ENCODE measurements at places on chromosomes 1 and 21. TPM values are rescaled to one million over a fixed set of nuclear protein-coding genes. Genes with fewer than 3 reads are reported as not detected.

Gene PLA2G2F
- total RNA-seq, result not detected

GRCh38 chr1:208276757-208277435, 32.7 kb upstream of the PLXNA2 start:
- no peaks in the 10 kb centered on the region for H3K4me1 ChIP-seq
- 0 out of 2 replicates have a peak, but pooled peaks cover 8% of the 10 kb centered on the region for H3K27me3 ChIP-seq

Gene DRAXIN
- total RNA-seq, result 7.1 TPM

Gene MX2
- not detected for total RNA-seq

DNA sequence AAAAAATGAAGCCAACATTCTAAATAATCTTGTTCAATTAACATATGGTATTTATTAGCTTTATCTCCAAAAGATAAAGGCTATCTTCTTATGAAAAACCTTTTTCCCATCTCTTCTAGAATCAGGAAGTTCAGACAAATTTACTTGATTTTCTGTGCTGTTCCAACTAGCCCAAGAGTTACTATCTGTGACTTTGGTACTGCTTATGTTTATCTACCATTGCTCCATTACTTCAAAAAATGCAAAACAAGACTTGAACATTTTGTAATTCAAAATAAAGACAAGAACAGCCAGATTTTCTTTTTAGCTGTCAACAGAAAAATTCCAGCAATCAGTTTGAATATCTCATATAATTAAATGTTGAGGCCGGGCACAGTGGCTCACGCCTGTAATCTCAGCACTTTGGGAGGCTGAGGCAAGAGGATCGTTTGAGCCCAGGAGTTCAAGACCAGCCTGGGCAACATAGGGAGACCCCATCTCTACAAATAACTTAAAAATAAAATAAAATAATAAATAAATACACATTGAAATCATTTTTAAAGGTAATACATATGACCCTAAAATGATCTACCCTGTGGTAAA, 188.5 kb downstream of the LTN1 start:
- no peaks in the 10 kb centered on the region for H3K27me3 ChIP-seq
- no peak overlapping the region for H3K27ac ChIP-seq
- H3K4me3 ChIP-seq, result no peak overlapping the region
- DNase-seq, result no peak
- no peaks in the 10 kb centered on the region for H3K4me1 ChIP-seq

DNA sequence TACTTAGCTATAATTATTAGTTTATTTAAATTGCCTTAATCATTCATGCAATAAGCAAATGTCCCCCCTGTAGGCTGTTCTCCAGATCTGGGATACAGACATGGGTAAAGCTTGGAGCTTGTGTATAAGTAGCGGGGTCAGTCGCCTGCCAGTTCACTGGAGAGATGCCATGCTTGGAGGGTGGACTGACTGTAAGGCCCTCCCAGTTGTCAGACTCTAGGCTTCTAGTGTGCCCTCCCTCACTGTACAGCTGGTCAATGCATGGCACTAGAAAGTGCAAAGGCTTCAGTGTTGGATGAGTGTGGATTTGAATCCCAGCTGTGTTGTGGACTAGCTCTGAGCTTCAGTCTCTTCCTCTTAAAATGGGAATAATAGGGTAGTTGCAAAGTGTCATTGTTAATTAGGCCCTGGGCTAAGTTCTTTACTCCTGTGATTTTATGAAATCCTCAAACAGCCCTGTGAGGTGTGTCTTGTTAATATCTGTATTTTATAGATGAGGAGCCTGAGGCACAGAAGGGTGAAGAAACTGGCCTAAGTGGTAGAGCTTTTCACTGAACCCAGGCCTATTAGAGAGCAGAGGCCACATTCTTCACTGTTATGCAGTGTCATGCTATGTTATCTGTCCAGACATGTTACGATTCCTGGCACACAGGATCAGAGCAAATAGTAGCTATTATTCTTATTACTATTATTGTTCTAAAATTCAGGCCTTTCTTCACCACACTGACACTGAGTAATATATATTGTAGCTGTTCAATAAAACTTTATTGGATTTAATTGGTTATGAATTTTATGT, 85.9 kb downstream of the ROR1 start:
- no peaks in the 10 kb centered on the region for H3K36me3 ChIP-seq
- H3K27ac ChIP-seq, result no peak overlapping the region
- no peaks in the 10 kb centered on the region for H3K27me3 ChIP-seq
- no peak for DNase-seq
- H3K4me3 ChIP-seq, result no peak overlapping the region

DNA sequence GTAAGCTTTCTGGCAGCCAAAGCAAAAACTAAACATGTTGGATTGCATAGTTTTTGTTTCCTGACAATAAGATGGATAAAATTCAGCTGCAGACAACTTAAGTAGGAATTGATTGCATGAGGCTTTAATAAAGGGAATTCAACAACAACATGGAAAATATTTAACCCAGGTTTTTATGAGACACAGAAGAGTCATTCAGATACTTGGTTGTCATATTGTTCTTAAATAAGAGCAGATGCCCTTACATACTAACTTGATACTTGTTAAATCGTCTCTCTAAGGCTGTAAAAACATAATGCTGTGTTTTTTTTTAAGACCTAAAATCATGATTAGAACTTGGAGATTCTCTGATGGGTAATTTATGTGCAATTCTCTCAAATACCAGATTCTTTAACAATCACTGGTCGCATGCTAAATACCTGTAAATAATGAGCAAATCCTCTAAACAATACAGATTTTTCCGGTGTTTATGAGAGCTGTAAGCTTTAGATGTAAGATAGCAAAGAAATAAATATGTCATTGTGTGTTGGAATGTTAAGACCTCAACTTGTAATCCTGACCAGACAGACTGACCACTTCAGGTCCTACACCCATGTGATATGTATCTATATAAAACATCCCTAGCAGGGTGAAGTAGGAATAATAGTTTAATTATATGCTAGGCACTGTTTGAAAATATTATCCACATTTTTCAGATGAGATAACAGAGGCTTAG, 37.8 kb upstream of the CD34 start:
- DNase-seq, result no peak
- H3K36me3 ChIP-seq, result no peaks in the 10 kb centered on the region
- H3K27me3 ChIP-seq, result no peaks in the 10 kb centered on the region
- H3K4me1 ChIP-seq, result 0 out of 2 replicates have a peak, but pooled peaks cover 4% of the 10 kb centered on the region
- H3K27ac ChIP-seq, result no peak overlapping the region
- no peak overlapping the region for H3K4me3 ChIP-seq

DNA sequence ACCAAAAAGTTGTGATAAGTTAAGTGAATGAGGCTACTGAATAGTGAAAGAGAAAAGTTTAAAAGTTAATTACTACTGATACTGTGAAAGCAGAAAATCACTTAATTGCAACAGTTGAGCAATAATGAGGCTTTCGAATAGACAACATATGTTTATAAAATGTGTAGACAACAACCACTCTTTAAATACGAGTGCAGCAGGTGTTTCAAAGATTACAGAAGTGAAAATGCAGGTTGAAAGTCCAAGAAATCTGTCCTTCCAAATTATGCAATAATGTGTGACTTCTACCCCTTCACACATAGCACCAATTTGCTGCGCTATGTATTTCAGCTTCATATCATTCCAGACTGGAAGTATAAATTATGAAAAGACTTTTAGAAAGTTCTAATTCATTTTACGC, 213.0 kb downstream of the COL24A1 start:
- H3K4me3 ChIP-seq, result no peak overlapping the region
- no peaks in the 10 kb centered on the region for H3K4me1 ChIP-seq
- no peaks in the 10 kb centered on the region for H3K36me3 ChIP-seq
- DNase-seq, result no peak
- H3K27ac ChIP-seq, result no peak overlapping the region

DNA sequence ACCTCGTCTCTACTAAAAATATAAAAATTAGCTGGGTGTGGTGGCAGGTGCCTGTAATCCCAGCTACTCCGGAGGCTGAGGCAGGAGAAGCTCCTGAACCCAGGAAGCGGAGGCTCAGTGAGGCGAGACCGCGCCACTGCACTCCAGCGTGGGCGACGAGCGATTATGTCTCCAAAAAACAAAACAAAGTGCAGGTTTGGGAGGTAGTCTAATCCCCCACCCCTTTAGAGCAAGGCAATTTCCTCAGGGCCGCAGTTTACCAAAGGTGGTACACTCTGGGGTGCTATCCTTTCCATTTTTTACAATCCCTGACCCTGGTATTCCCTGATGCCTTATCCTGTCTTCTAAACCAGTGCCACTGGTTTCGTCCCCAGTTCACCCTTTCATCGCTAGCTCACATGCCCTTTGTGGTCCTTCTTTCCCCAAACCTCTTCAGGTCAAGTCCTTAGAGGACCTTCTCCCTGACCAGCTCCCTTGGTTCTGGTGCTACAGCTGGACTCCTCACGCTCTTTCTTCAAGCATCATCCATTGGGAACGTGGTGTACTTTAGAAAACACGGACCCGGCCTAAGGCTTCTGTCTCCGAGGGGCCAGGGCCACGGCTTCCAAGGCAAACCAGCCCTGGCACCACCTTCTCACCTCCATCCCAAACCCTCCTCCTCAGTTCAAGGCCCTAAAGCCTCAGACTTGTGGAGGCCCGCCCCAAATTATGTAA, 873 bp downstream of the IFT25 start:
- peaks cover 9% of the 10 kb centered on the region for H3K36me3 ChIP-seq

DNA sequence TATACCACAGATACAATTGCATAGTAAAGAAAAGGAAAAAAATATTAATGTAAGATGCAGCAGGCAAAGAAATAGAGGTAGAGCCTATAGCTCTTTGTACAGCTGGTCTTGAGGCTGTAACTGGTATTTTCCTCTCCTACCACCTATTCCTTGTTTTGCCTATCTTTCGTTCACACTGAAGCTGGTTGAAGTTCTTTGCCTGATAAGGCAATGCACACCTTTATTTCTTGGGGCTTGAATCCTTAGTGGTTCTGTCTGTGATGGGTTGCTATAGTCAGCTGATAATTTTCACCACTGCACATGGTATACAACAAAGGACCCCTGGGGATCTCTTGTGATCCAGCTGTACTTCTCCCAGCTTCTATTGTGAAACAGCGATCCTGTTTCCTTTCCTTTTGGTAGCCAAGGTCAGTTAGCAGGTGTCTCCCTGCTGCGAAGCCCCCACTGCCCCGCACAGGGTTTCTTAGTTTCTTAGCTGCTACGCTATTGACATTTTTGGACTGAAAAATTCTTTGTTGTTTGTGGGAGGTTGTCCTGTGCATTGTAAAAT, 9.9 kb upstream of the TSNAX start:
- no peak overlapping the region for H3K4me3 ChIP-seq
- no peaks in the 10 kb centered on the region for H3K36me3 ChIP-seq
- H3K27me3 ChIP-seq, result no peaks in the 10 kb centered on the region

- no peak overlapping the region for H3K4me3 ChIP-seq
- DNase-seq, result no peak
- H3K27me3 ChIP-seq, result peaks cover 3% of the 10 kb centered on the region
- no peaks in the 10 kb centered on the region for H3K4me1 ChIP-seq
Measured at GRCh38 chr1:109721042-109721441, 9.0 kb downstream of the GSTM5 start.

Gene COL9A2
- total RNA-seq, result 5.2 TPM

GRCh38 chr1:174769961-174770549, 229.7 kb upstream of the CACYBP start:
- no peaks in the 10 kb centered on the region for H3K4me1 ChIP-seq
- no peak for DNase-seq
- H3K27ac ChIP-seq, result no peak overlapping the region
- H3K36me3 ChIP-seq, result no peaks in the 10 kb centered on the region
- H3K4me3 ChIP-seq, result no peak overlapping the region
- H3K27me3 ChIP-seq, result no peaks in the 10 kb centered on the region

DNA sequence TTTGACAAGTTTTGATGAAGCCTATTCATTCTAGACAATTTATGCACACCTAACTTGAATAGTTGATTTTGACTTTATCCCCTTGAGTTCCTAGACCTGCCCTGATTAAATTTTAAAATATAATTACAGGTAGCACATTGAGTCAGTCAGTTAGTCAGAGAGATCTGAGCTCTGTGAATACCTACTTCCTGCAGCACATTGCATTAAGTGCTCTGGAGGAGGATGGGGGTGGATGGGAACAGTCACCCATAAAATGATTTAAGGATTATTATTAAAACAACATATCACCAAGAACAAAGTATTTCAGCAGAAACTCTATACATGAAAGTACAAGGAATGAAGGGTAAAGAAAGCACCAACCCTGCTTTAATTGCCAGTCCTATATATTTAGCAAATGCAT, 11.8 kb upstream of the RPF1 start:
- H3K36me3 ChIP-seq, result no peaks in the 10 kb centered on the region
- no peak overlapping the region for H3K27ac ChIP-seq
- H3K4me1 ChIP-seq, result no peaks in the 10 kb centered on the region

- no peak overlapping the region for H3K4me3 ChIP-seq
- H3K4me1 ChIP-seq, result peaks cover 34% of the 10 kb centered on the region
- no peak overlapping the region for H3K27ac ChIP-seq
- no peak for DNase-seq
- no peaks in the 10 kb centered on the region for H3K27me3 ChIP-seq
- no peaks in the 10 kb centered on the region for H3K36me3 ChIP-seq
Measured at GRCh38 chr1:25564777-25565574, 21.6 kb downstream of the LDLRAP1 start.

Measured in SJCRH30 (cell line).